ENCODE measurements at places on chromosomes 16 and 17.

DNA sequence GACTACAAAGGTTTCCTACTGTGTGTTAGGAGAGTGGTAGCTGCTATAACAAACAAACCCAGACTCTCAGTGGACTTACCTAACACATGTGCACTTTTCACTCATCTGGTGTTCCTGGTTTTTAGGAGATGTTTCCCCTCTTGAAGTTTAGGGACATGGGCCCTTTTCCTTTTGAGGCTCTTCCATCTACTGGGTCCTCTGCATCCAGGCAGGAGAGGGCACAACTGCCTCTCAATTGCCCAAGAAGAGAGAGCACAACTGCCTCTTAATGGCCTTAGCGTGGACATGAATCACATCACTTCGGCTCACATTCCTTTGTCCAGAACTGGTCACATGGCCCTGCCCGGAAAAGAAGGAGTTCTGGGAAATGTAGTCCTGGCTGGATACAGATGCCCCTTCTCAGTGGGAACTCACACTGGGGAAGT lies 9.8 kb upstream of the TNRC6C start:
- peak; percentile 56 for DNase-seq

DNA sequence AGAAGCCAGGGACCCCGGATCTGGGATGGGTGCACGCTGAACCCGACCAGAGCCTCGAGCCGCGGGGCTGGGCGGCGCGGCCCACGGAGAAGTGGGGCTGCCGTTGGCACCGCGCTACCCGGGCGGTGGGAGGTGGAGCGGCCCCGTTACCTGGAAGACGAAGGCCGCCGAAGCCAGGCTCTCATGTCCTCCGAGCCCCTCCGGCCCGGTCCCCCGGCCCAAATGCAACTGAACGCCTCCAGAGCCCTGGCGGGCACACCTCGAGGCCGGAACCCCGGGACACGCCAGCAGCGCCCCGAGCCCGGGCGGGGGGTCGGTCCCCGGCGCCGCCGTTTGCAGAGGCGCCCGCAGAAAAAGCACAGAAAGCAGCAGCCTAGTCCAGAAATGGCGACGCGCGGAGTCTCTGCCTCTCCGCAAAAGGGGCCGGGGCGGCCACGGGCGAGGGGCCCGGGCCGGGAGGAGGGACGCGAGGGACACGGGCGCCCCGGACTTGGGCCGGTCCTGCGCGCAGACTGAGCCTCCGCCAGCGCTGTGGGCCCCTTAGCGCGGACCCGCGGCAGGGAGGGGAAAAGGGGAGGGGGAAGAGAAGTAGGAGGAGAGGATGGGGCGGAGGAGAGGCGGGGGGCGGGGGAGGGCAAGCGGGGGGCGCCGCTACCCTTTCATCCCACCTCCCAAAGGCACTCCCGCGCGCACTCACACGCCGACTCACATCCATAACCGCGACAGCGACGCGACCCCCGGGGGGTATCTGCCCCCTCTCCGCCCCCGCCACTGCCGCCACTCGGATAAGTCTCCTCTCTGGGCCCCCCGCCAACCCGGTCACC lies 1.4 kb downstream of the AXIN2 start:
- DNase-seq = peak; percentile 60

GRCh38 chr17:32878211-32878610 lies 1.3 kb upstream of the MYO1D start:
- DNase-seq = no peak

DNA sequence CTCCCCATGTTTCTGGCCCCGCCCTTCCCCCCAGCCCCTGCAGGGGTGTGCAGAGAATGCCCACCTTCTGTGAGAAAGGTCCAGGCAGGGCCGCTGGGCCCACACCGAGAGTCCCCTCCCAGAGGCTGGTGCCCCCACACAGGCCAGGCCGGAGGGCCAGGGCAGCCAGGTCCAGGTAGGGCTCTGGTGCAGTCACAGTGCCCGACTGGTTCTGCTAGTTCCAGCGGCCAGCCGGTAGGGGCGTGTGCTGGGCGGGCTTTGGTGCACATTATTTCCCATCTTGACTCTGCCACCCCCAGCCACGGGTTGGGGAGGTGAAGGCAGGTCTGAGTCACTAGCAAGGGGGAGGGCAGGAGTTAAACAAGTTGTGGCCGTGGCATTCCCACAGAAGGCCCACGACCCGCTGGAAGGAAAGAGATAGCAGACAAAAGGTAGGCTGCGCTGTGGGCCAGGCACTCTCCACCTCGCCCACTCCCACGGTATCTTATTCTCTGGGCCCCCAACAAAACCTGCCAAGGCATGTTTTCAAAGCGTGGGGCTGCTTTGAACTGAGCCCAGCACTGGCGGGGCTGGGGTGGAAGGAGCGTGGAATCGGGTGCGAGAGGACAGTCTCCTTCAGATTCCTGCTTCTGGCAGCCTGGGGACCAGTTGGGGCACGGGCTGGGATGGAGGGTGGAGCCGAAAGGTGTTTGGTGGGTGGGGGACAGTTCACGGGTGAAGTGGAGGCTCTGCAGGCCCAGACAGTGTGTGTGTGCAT lies 1.9 kb downstream of the EPN3 start:
- no peak for DNase-seq

DNA sequence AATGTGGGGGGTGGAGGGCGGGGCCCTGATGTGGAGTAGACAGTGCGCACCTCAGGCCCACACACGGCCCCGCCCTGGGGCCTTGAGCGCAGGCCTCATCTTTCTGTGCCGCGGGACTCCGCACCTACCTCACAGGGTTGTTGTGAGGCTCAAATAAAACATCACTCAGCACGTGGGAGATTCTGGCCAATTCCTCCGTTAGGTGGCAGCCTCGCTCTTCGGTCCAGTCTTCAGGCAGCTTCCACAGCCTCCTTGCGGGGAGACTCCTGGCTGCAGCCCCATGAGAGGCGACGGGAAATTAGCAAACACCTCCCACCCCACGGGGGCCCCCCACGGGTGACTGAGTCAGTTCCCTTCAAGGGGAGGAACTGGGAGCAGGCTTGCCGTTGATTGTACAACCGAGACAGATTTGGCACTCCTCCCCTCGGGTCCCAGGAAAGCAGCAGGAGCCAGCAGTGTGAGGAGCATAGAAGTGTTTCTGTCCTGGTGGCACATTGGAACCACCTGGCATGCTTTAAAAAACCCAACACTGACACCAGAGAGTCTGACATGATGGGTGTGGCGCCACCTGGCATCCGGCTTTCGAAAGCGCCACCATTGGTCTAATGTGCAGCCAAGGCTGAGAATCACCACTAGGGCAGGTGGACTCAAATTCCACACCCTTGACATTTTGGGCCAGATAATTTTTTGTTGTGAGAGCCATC lies 7.6 kb downstream of the MRM1 start:
- DNase-seq = peak; percentile 46

DNA sequence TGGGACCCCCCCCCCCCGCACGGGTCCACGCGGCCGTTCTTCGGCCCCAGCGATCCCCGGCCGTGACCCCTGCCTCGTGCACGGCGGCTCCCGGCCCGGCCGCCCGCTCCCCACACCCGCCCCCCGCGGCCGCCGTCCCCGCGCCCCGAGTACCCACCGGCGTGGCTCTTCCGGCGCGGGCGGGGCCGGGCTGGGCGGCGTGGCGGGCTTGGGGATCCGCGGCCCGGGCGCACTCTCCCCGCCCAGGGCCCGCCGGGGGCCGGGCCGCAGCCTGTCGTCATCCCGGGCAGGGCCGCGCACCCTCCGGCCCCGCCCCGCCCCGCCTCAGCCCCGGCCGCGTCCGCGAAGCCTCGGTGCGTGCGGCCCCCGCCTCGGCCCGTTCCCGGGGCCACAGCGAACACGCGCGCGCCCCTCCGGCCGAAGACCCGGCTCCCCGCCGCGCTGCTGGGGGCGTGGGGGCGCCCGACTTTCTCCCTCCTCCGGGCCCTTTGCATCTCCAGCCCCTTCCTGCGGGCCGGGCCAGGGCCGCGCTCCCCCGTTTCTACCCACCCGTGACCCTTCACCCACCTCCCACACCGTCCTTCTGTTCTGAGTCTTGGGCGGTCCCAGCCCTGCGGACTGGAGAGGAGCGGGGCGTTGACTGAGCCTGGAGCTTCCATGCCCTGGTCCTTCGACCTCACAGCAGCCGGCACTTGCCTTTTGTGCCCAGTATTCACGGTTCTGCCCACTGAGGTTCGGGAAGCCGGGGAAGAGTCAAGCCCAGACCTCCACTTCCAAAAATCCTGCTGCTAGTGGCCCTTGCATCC lies 840 bp downstream of the MYO1C start:
- peak; percentile 79 for DNase-seq

- no peak for DNase-seq
Measured at GRCh38 chr17:33019161-33019890, 27.7 kb downstream of the SPACA3 start.

DNA sequence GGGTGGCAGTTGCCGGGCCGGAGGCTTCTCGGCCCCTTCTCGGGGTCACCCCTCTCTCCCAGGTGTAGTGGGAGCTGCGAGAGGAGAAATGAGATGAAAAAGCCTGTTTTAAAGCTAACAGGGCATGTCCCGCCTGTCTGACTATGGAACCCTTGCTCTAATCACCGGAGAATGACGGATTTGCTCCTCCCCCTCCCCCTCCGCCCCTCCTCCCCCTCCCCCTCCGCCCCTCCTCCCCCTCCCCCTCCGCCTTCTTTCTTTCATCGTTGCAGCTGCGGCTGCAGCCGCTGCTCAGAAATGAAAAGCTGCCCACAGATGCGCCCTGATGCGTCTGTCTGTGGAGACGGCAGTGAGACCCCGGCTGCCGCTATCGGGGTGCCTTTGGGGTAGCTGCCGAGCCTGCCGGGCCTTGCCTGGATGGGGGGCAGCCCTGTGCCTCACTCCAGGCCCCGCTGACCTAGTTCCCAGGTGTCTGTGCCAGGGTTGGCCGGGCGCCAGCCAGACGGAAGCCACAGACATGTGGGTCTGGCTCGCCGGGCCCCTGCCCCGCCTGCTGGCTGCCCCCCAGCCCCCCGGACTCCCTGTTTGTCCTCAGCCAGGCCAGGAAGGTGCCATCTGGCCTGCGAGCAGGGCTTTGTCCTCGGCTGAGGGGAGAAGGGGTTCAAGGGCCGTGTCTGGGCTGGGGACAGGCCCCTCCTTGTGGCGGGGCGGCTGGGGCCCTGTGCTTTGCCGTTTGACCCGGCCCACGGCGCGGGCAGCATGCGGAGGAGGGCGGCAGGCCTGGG lies 37.7 kb downstream of the GINS2 start:
- DNase-seq = no peak

DNA sequence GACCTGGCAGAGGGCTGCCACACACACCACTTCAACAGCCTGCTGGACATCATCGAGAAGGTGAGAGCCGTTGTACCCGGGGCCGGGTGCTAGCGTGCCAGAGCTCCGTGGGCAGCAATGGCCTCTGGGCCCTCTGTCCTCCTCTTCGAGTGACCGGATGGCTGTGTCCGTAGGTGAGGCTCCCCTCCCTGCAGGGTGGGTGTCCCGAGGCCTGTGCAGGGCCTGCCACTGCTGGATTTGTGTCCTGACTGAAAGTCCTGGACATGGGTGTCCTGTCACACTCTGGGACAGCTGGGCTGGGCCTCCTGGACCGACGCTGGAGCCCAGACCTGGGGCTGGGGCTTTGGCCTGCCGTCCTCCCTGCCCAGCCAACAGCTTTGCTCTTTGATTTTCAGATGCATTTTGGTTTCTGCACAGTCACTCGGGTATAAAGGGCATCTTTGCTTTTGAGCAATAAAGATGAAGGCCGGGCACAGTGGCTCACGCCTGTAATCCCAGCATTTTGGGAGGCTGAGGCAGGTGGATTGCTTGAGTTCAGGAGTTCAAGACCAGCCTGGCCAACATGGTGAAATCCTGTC lies 16.7 kb downstream of the TSC2 start:
- no peak for DNase-seq

GRCh38 chr17:44389281-44389680 lies at the start of gene ITGA2B:
TSS of gene ITGA2B (minus strand) at chr17:44389649. CDS start at chr17:44389473, 176 bp downstream.
- DNase-seq = no peak

DNA sequence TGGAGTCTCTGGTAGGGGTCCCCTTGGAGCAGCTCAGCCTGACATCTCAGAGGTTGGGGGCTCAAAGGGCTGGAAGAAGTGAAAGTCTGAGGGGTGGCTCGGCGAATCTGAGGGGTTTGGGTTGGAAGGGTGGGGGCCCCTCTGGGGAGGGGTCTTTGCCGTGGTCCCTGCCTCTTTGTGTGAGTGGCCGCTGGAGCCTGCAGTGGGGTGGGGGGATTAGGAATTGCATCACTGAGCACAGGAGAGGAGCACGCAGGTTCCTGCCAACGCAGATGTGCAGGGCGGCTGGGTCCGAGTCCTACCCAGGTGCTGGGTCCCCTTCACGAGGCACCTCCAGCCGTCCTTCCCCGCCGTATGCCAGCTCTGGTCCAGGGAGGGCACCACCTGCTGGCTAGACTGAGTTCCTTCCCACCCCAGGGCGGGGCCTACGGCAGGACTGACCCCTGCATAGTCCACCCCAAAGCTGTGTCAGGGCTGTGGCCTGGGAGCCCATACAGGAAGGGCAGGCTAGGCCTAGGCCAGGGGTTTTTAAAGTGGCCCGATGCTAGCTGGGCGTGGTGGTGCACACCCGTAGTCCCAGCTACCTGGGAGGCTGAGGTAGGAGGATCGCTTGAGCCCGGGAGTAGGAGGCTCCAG lies 9.9 kb downstream of the FMNL1 start:
- peak; percentile 98 for DNase-seq

GRCh38 chr17:79792341-79792871 lies 4.5 kb downstream of the CBX8 start:
- no peak for DNase-seq
